ENCODE measurements at places on chromosomes 1 and 21.

DNA sequence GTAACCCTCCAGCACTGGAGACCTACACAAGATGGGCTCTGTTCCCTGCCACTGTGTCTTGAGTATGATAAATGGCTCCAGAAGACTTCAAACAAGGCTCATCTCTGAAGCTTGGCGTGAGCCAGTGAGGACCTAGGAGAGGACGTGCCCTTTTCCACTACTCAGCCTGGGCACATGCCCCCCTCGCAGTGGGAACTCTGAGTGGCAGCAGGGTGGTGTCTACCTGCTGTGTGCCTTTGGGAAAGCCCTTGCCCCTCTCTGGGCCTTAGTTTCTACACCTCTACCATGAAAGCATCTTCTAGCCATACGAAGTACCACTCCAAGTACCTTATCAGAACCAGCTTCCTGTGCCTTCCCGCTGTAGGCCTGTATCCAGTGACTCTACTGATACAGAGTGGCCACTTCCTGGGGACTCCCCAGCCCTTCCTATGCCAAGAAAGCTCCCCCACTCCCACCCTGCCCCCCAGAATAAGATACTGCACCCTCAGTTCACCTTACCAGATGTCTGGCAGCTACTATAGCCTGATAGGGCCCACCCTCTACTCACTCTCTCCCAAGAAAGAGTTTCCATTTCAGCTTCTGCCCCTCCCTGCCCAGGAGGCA is 3.1 kb upstream of the MOB3C start:
- no peaks in the 10 kb centered on the region for H3K27me3 ChIP-seq
- peaks cover 2% of the 10 kb centered on the region for H3K36me3 ChIP-seq
- no peak for DNase-seq

DNA sequence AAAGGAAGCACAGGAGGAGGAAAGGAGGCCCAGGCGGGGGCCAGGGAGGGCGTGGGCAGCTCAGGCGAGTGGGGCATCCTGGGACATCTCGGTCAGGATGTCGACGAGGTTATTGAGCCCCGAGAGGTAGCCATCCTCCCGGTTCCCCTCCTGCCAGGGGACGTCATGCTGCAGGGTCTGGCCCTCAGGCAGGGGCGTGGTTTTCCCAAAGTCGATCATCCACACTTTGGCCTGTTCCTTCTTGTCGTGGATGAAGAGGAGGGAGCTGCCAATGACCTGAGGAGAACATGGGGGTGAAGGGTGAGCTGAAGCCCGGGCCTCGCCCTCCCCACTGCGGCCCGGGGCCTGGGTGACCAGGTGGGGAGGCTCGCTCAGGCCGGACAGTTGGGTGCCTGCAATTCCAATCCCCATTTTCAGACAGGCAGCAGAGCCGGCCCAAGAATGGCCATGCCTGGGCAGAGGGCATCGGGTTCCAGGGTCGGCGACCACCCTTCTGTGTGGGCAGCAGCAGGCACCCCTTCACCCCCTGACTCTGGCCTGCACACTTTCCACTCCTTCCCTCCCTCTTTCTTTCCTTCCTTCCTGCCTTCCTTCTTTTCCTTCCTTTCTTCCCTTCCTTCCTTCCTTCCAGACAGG is 86.2 kb downstream of the STUM start:
- H3K4me1 ChIP-seq: peaks cover 39% of the 10 kb centered on the region
- H3K4me3 ChIP-seq: peak overlapping the region; percentile 29
- peaks cover 40% of the 10 kb centered on the region for H3K36me3 ChIP-seq
- peak overlapping the region; percentile 76 for H3K27ac ChIP-seq

- H3K27me3 ChIP-seq: no peaks in the 10 kb centered on the region
- peak; percentile 20 for DNase-seq
- H3K4me3 ChIP-seq: no peak overlapping the region
- peaks cover 13% of the 10 kb centered on the region for H3K4me1 ChIP-seq
- H3K36me3 ChIP-seq: peaks cover 5% of the 10 kb centered on the region
These were observed 372.1 kb upstream of the B3GALT2 start for GRCh38 chr1:193558491-193559028.

DNA sequence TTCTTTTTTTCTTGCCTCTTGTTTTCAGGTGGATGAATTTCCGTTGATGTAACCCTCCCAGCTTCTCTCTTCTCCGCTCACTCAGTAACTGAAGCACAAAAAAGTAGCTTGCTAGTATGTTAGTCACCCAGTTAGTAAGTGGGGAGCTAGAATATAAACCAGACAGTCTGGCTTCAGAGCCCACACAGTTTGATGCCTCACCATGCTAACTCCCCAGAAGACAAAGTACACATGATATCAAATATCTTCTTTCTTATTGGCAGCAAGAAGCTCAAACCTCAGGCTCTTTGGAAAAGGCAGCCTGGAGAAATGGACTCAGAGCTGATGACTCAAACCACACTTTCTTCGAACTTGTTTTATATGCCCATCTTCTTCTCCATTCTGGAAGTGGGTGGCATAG is 187.5 kb upstream of the PLXNA2 start:
- DNase-seq: no peak
- H3K27me3 ChIP-seq: no peaks in the 10 kb centered on the region
- no peak overlapping the region for H3K27ac ChIP-seq
- H3K4me3 ChIP-seq: no peak overlapping the region
- H3K36me3 ChIP-seq: no peaks in the 10 kb centered on the region

GRCh38 chr1:202034683-202035462 is 24.5 kb downstream of the ELF3 start:
- peaks cover 13% of the 10 kb centered on the region for H3K27me3 ChIP-seq
- DNase-seq: no peak
- no peak overlapping the region for H3K27ac ChIP-seq
- no peaks in the 10 kb centered on the region for H3K36me3 ChIP-seq
- H3K4me3 ChIP-seq: no peak overlapping the region
- no peaks in the 10 kb centered on the region for H3K4me1 ChIP-seq

- peak overlapping the region; percentile 44 for H3K4me3 ChIP-seq
- peak; percentile 61 for DNase-seq
- peaks cover 67% of the 10 kb centered on the region for H3K4me1 ChIP-seq
These were observed 37.7 kb downstream of the CD34 start for GRCh38 chr1:207873055-207873890.

- H3K27ac ChIP-seq: no peak overlapping the region
- H3K36me3 ChIP-seq: no peaks in the 10 kb centered on the region
- DNase-seq: no peak
- H3K4me1 ChIP-seq: no peaks in the 10 kb centered on the region
These were observed 1.3 kb upstream of the NPPB start for GRCh38 chr1:11860083-11860482.

DNA sequence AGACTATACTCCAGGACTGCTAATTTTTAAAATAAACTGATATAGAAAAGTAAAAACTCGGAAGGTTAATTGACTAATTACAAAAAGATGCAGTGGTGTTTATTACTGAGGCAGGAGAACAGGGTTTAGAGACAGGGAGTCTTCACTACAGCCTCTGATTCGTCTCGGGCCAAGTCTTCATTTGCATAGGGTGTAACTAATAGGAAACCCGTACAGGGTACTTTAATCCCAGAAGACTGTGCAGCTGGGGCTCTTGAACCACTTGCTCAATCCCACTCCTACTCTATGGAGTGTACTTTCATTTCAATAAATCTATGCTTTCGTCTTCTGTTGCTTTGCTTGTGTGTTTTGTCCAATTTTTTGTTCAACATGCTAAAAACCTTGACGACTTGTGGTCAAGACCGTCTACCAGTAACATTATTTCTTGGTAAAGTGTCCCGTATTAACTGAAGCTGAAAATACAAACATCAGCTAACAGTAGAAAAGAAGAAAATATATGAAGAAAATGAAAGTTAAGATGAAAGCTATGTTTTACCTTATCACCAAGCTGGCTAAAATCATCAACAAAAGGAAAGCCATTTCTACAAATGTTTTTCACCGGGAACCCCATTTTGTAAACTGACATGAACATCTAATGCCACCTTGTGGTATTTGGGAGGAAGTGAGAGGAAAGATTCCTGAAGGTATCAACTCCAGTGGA is 8.0 kb downstream of the SDHB start:
- peaks cover 37% of the 10 kb centered on the region for H3K36me3 ChIP-seq
- H3K4me3 ChIP-seq: no peak overlapping the region
- H3K27me3 ChIP-seq: no peaks in the 10 kb centered on the region
- peaks cover 22% of the 10 kb centered on the region for H3K4me1 ChIP-seq

GRCh38 chr1:46372431-46372830 is 21.7 kb upstream of the FAAH start:
- no peaks in the 10 kb centered on the region for H3K27me3 ChIP-seq
- H3K36me3 ChIP-seq: peaks cover 14% of the 10 kb centered on the region
- DNase-seq: no peak
- no peak overlapping the region for H3K4me3 ChIP-seq
- H3K27ac ChIP-seq: no peak overlapping the region

- no peaks in the 10 kb centered on the region for H3K4me1 ChIP-seq
- H3K27me3 ChIP-seq: peaks cover 2% of the 10 kb centered on the region
- H3K4me3 ChIP-seq: no peak overlapping the region
- no peaks in the 10 kb centered on the region for H3K36me3 ChIP-seq
- no peak for DNase-seq
These were observed 20.9 kb upstream of the HSPA13 start for GRCh38 chr21:14403681-14404318.

DNA sequence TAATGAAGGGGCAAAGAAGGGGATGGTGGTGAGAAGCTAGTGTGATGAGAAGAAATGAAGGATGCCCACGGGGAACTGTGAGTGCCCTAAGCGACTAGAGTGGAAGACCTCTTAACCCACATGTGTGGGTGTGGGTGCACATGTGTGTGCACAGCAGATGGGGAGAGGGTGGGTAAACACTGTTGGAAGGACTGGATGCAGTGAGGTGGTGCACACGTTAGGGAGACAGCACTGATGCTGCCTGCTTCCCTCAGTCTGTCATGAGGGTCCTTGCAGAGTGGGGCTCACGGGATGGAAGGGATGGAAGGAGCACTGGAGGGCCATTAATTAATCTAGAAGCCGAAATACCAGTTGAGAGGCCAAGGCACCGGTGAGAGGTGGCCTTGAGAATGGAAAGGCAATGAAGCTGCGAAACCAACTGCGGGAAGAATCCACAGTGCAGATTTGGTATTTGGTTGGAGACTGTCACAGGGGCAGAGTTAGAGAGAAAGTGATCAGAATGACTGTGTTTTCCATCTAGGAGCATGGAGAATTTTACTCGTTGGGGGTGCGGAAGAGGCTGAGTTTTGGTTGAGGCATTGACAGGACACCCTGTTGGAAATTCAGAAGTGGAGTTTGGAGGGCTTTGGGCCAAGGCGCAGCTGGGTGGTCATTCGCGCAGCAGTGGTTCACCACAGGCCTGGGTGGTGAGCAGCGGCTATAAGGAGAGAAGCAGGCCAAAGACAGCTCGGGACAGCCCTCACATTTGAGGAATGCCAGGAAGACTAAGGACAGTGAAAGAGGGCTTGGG is 15.8 kb downstream of the RCSD1 start:
- no peak for DNase-seq
- no peak overlapping the region for H3K4me3 ChIP-seq
- peaks cover 82% of the 10 kb centered on the region for H3K36me3 ChIP-seq
- H3K27me3 ChIP-seq: no peaks in the 10 kb centered on the region

DNA sequence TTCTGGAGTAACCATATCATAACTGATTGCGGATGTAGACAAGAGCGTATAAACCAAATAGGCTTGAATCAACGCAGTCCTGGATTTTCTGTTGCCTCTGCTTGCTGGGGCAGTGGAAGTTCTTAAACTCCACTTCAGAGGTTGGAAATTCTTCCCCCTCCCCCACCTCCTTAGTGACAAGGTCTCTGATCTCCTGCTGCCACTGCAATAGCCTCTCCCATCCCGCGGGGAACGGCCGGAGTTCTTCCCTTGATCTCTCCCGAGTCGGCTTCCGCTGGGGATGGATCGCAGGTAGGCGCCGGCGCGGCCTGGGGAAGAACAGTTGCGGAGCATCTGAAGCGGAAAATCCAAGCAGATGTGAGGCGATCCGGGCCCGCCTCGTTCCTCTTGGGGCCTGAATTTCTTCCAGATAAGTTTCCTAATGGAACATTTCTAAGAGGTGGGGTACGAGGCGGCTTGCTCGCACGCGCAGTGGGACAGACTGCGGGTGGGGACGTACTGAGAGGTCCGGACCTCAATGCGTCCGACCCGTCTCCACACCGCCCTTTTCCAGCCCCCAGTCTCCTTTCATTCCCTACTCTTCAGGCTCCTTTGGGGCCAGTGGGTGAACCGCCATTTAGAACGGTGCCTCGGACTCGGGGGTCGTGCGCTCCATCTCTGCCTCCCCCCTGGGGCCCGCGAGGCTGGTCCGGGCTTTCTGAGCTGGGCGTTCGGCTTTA is 3.1 kb upstream of the SIM2 start:
- peaks cover 12% of the 10 kb centered on the region for H3K4me1 ChIP-seq
- no peak overlapping the region for H3K27ac ChIP-seq

- no peak overlapping the region for H3K4me3 ChIP-seq
- H3K27ac ChIP-seq: no peak overlapping the region
- DNase-seq: no peak
- peaks cover 1% of the 10 kb centered on the region for H3K4me1 ChIP-seq
These were observed 155.2 kb downstream of the DMRTA2 start for GRCh38 chr1:50268049-50268448.

GRCh38 chr1:29519108-29519787 is 282.9 kb downstream of the PTPRU start:
- H3K27ac ChIP-seq: no peak overlapping the region
- DNase-seq: no peak
- H3K4me1 ChIP-seq: no peaks in the 10 kb centered on the region
- H3K27me3 ChIP-seq: peaks cover 3% of the 10 kb centered on the region

DNA sequence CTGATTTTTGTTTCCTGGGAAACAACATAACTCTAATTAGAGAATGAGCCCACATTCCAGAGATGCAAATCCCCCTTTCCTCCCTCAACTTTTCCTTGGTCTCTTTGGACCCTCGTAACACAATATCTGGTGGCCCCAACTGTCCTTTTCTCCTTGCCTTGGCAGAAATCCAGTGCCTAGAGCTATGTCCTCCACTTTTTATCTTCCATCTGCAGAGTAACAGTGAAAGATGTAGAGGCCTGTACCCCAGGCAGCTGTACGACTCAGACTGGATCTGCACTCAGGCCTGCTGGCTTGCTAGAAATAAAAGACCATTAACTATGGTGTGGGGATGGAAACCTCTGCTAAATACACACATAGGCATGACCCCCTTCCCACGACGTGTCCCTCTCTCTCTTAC is 72.0 kb downstream of the WARS2 start:
- H3K27me3 ChIP-seq: no peaks in the 10 kb centered on the region
- H3K4me3 ChIP-seq: no peak overlapping the region
- peaks cover 13% of the 10 kb centered on the region for H3K36me3 ChIP-seq
- DNase-seq: no peak

- DNase-seq: peak; percentile 26
- no peak overlapping the region for H3K4me3 ChIP-seq
- peaks cover 2% of the 10 kb centered on the region for H3K27me3 ChIP-seq
- H3K27ac ChIP-seq: peak overlapping the region; percentile 51
These were observed 26.5 kb upstream of the RPL11 start for GRCh38 chr1:23664837-23665795.

DNA sequence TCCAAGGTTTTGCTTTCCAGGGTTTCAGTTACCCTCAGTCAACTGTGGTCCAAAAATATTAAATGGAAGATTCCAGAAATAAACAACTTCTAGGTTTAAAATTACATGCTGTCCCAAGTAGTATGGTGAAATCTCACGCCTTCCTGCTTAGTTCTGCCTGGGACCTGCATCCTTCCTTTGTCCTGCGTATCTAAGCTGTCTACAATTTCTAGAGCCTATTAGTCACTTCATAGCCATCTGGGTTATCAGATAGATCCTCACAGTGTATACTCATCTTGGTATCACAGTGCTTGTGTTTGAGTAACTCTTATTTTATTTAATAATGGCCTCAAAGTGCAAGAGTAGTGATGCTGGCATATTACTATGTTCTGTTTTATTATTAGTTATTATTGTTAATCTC is 157.7 kb downstream of the ROR1 start:
- H3K27me3 ChIP-seq: peaks cover 2% of the 10 kb centered on the region
- H3K4me1 ChIP-seq: no peaks in the 10 kb centered on the region
- no peaks in the 10 kb centered on the region for H3K36me3 ChIP-seq
- H3K4me3 ChIP-seq: no peak overlapping the region

- no peaks in the 10 kb centered on the region for H3K4me1 ChIP-seq
- H3K4me3 ChIP-seq: no peak overlapping the region
- no peak overlapping the region for H3K27ac ChIP-seq
- no peaks in the 10 kb centered on the region for H3K36me3 ChIP-seq
These were observed 13.0 kb upstream of the PEAR1 start for GRCh38 chr1:156880473-156880872.
